ENCODE measurements at places on chromosomes 7 and 10.

GRCh38 chr7:102469351-102469971, 4.7 kb downstream of the LRWD1 start:
- no peak for DNase-seq

GRCh38 chr7:159095979-159096411, 48.7 kb downstream of the VIPR2 start:
- DNase-seq, result no peak

GRCh38 chr10:114288424-114289095, 49.5 kb downstream of the VWA2 start:
- DNase-seq, result no peak

DNA sequence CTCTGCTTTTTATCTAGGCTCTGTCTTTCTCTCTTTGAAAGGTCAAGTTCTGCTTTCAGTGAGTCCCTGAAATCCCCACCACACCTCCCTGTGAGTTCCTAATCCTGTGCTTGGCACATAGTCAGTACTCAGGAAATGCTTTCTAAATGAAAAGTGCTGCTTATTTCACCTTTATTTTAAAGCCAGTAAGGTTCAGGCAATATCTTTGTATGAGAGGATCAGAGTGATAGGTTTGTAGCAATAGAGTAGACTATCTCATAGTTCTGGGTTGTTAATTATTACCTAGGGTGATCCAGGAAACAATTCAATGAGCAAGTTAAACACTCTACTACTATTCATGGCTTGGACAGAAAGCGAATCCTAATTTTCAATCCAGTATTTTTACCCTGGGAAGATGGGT, 7.4 kb upstream of the LAMB1 start:
- no peak for DNase-seq

DNA sequence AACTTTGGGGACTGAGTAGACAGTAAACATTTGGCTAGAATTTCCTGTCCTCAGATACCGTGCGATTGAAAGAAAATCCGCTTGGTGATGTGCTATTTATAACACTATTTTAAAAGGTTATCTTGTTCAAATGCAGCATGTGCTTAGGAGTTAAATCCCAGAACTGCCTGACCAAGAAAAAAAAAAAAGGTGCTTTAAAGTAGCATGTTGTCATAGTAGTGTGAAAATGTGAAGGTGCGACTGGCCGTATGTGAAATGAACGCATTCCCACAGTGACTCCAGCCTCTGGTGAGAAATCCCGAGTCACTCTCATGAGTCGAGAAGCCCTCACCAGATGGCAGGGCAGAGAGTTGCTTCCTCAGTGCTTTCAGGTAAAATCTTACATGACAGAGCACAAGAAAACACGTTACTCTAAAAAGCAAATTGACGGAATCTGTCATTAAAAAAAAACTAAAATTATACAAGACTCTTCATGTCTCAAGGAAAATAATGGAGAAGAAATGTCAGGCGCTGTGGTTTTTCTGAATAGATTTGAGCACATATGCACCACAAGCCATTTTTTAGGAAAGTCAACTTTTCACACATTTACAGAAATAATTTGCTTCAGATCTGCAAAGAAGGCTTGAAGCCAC, 18.4 kb upstream of the KLF6 start:
- DNase-seq, result peak; percentile 69

GRCh38 chr10:89706011-89706410, 4.6 kb downstream of the KIF20B start:
- no peak for DNase-seq
